ENCODE measurements at places on chromosomes 7 and 10.

GRCh38 chr7:132592936-132593335, 16.7 kb upstream of the PLXNA4 start:
- no peak for DNase-seq

- DNase-seq, result peak; percentile 12
Observed at GRCh38 chr7:142697270-142697669, 52.0 kb upstream of the PRSS1 start.

GRCh38 chr7:28658381-28658780, 246.1 kb downstream of the CREB5 start:
- DNase-seq, result no peak

GRCh38 chr10:104331208-104331838, 6.9 kb downstream of the ITPRIP start:
- no peak for DNase-seq
